Activated CD8-positive, alpha-beta memory T cell treated with anti-CD3 and anti-CD28 coated beads for 4 hours (primary cell): ENCODE measurements at places on chromosomes 2 and 18.

DNA sequence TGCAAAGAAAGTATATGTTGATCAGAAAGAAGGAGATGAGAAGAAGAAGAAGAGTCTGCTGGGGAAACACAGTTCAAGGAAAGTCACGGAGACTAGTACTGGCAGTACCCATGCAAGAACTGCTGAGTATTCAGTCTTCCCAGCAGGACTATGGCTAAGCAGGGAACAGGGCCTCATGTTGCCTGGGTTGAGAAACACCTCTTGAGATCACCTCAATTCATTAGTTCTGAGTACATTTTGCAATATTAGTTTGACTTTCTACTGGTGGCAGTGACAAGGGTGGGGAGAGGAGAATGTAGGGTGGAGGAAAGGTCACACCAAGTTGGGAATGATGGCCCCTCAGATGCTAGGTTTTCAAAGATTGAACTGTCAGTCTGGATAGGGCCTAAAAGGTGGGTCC lies 50.5 kb downstream of the MRPL33 start:
- no peak for DNase-seq

- no peak for DNase-seq
These were observed 162.8 kb downstream of the MGAT5 start for GRCh38 chr2:134416637-134417036.

- no peak for DNase-seq
These were observed 33.6 kb upstream of the MGAT4A start for GRCh38 chr2:98764499-98764898.

- no peak for DNase-seq
These were observed 865.0 kb upstream of the CDH2 start for GRCh38 chr18:29041976-29042375.

DNA sequence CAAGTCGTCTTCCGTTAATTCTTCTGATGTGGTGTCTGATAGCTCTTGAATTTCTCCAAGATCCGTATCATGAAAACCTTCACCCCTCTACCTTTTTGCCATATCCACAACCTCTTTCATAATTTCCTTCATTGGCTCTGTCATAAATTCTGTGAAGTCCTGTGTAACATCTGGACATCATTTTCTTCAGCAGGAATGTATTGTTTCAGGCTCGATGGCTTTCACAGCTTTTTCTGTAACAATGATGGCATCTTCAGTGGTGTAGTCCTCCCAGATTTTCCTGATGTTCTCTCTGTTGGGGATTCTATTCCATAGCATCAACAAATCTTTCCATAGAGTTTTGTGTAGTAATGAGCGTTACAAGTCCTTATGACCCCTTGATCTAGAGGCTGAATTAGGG lies 114.2 kb upstream of the EML6 start:
- DNase-seq, result no peak

GRCh38 chr18:55269622-55270021 lies 310.4 kb upstream of the CCDC68 start:
- DNase-seq, result no peak

- no peak for DNase-seq
These were observed 24.0 kb downstream of the KIF1A start for GRCh38 chr2:240795916-240796510.

- DNase-seq, result no peak
These were observed 151.9 kb upstream of the PELI1 start for GRCh38 chr2:64296140-64296480.

DNA sequence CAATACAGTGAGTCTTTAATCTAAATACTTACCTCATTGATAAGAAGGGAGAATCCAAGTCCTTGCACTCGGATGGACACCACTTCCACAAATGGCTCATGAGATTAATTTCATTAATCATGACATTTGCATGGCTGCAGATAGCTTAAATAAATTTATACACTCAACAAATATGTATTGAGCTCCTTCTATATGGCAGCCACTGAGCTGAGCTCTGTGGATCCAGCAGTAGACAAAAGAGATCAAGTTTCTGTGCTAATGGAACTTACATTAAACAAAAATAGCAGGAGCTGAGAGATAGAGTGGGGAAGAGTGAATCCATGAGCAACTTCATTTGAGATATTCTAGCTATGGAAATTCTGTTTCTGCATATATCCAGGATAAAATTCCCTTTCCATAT lies 44.4 kb downstream of the RAB27B start:
- no peak for DNase-seq

- DNase-seq, result peak; percentile 25
These were observed 485 bp upstream of the GALNT3 start for GRCh38 chr2:165794536-165794928.

GRCh38 chr2:72077702-72078169 lies 69.9 kb downstream of the CYP26B1 start:
- no peak for DNase-seq

- DNase-seq, result no peak
These were observed 22.2 kb downstream of the KCNG2 start for GRCh38 chr18:79819968-79820351.

DNA sequence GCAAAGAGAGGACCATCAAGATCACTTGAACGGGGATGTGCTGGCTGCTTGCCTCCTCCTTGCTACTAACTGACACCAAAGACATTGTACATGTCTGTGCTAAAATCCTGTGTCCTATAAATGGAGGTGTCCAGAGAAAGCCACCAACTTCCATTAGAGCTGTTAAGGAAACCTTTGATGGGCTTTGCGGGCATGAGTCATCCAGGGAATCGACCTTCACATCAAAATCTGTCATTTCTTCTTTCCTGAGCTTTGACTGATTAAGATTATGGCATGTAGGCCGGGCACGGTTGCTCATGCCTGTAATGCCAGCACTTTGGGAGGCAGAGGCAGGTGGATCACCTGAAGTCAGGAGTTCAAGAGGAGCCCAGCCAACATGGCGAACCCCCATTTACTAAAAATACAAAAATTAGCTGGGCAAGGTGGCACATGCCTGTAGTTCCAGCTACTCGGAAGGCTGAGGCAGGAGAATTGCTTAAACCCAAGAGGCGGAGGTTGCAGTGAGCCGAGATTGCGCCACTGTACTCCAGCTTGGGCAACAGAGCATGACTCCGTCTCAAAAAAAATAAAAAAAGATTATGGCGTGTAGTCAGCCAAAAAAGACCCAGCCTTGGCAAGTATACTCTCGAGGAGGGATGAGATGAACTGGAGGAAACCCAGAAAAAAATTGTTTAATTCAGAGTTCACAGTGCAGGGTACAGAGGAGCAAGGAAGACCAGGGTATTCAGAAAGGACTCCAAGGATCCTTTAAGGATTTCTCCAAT lies 115.8 kb downstream of the CABLES1 start:
- no peak for DNase-seq

DNA sequence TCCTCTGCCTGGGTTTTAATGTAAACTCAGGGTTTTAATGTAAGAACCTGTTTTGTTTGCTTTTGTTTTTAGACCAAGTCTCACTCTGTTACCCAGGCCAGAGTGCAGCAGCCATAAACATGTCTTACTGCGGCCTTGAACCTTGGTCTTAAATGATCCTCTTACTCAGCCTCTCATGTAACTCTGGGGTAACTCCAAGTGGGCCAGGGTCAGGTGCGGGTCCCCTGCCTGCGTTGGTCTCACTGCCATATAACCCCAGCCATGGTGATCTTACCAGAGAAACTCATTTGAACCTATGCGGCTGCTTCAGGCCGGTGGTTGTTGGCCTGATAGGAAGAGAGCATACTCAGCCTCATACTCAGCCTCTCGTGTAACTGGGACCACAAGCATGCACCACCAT lies 89.3 kb downstream of the AGAP1 start:
- DNase-seq, result no peak

DNA sequence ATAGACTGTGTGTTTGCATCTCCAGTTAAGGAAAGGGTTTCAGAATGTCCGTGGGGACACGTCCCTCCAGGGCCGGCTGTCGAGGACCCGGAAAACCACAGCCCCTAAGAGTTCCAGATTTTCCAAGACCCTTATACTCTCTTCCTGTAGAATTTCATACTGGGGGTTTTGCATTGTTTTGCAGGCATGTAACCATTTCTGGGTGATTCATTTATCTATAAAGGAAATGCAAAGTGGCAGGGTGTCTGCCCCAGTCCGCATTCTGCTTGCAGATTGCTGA lies 8.5 kb downstream of the SP9 start:
- no peak for DNase-seq

- no peak for DNase-seq
These were observed 9.3 kb upstream of the MTCL1 start for GRCh38 chr18:8695932-8696517.

DNA sequence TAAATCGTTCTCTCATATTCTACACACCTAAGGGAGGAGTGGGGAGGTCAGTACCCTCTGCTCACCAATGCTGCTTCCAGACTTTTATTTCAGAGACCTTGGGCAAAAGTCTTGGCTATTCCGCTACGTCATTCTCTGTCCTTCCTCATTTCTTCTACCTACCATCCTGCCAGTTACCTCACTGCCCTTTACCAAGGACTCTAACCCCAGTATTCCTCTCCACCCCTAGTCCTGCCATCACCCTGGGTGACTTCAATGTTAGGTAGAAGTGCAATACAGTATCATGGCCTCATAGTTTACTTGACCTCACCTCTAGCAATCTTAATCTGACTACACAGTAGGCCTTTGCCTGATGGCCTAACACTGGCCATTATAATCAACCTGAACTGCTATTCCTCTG lies 27.8 kb downstream of the RTN4 start:
- DNase-seq, result no peak

DNA sequence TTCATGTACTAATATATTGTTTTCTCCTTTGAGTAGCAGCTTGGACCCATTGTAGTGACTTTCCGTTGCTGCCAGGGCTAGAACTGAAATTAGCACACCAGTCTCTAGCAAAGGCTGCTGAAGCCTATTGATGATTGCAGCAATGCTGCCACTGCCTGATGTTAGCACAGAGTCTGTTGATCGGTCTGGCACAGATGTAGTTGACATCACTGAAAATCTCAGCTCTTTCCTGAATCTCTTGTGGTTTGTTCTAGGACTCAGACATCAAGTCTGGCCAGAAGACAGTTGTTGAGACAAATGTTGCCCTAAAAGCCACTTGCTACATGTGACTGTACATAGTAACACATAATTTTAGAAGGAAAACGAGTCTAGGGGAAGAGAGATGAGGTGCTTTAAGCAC lies 47.2 kb downstream of the VAPA start:
- DNase-seq, result no peak
